Endothelial cell of umbilical vein (primary cell): ENCODE measurements at places on chromosomes 4 and X. TPM values are rescaled to one million over a fixed set of nuclear protein-coding genes. Genes with fewer than 3 reads are reported as not detected.

Gene BEX1
- 0.46 TPM in 1 of 2 replicates, not detected in the other for total RNA-seq

Gene NWD2
- not detected in 2 replicates for total RNA-seq

Gene SLC9B1
- 0.49 TPM in 1 of 2 replicates, not detected in the other for total RNA-seq

GRCh38 chrX:117376460-117376859, 740.1 kb downstream of the KLHL13 start:
- H3K27ac ChIP-seq: no peak overlapping the region
- no peaks in the 10 kb centered on the region for H3K27me3 ChIP-seq
- no peak overlapping the region for H3K4me3 ChIP-seq
- DNase-seq: no peak

GRCh38 chr4:124262211-124263179, 450.0 kb downstream of the ANKRD50 start:
- no peaks in the 10 kb centered on the region for H3K4me1 ChIP-seq
- H3K27me3 ChIP-seq: no peaks in the 10 kb centered on the region
- no peak overlapping the region for H3K4me3 ChIP-seq
- H3K27ac ChIP-seq: no peak overlapping the region
- no peaks in the 10 kb centered on the region for H3K36me3 ChIP-seq

- no peak overlapping the region for H3K4me3 ChIP-seq
- no peak overlapping the region for H3K27ac ChIP-seq
- H3K27me3 ChIP-seq: no peaks in the 10 kb centered on the region
- H3K36me3 ChIP-seq: no peaks in the 10 kb centered on the region
- H3K4me1 ChIP-seq: no peaks in the 10 kb centered on the region
- DNase-seq: no peak
Observed at GRCh38 chr4:73411731-73412414, 7.8 kb downstream of the ALB start.

DNA sequence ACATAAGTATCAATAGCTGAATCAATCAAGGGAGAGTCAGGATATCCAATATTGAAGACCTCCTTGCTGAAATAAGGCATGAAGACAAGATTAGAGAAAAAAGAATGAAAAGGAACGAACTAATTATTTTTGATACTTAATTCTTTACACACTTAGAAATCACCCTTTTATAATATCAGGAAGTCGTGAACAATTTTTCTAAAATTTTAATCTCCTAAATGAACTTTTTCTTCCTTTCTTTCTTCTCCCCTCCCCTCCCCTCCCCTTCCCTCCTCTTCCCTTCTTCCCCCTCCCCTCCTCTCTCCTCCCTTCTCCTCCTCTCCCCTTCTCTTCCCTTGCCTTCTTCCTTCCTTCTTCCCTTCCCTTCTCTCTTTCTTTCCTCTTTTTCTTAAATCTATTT, 872.1 kb upstream of the PCDH10 start:
- H3K4me1 ChIP-seq: no peaks in the 10 kb centered on the region
- no peak overlapping the region for H3K4me3 ChIP-seq
- H3K36me3 ChIP-seq: no peaks in the 10 kb centered on the region
- H3K27me3 ChIP-seq: no peaks in the 10 kb centered on the region
- H3K27ac ChIP-seq: no peak overlapping the region

GRCh38 chr4:25563071-25563564, 92.5 kb upstream of the SLC34A2 start:
- no peaks in the 10 kb centered on the region for H3K4me1 ChIP-seq
- H3K4me3 ChIP-seq: no peak overlapping the region
- H3K27ac ChIP-seq: no peak overlapping the region
- H3K27me3 ChIP-seq: peaks cover 2% of the 10 kb centered on the region
- no peak for DNase-seq

DNA sequence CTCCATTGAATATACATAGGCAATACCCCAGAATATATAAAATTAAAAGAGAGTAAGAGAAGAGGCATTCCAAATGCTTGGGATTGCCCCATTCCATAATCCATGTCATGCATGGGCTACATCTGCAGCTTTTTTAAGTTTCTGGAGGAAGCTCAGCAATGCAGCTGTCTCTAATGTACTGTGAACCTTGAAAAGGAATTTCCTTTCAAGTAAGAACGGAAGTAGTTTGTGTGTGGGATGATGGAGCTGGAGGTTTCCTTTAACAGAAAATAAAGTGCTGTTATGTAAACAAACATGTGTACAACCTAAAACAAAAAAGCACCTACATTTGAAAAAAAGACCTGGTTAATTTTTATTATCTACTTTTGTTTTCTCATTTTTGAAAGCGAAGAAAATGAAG, 303.5 kb downstream of the BMPR1B start:
- H3K4me1 ChIP-seq: peaks cover 10% of the 10 kb centered on the region
- H3K27ac ChIP-seq: no peak overlapping the region
- H3K36me3 ChIP-seq: no peaks in the 10 kb centered on the region

DNA sequence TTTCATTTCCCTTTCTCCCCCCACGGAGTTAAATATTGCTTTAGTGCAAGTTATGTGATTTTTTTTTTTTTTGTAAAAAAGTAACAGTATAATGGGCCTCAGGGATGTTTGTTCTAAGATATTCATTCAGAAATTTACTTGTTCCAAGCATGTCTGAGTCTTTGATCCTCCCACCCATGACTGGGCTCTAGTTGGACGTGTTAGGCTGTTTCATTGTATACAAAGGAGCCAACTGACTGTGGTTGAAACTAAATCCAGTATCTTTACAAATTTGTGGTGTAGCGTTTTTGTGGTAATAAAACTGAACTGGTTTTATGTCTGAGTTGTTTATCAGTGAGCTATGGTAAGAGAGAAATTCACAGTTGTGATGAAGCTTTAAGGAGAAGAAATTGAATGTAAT, 74.1 kb downstream of the DOCK11 start:
- no peak overlapping the region for H3K4me3 ChIP-seq
- no peaks in the 10 kb centered on the region for H3K4me1 ChIP-seq
- H3K36me3 ChIP-seq: no peaks in the 10 kb centered on the region
- DNase-seq: no peak

GRCh38 chrX:153411255-153411987, at the start of gene ZFP92:
ZFP92 (plus strand) TSS chrX:153411472; CDS start chrX:153418323, 6,851 bp downstream.
- H3K36me3 ChIP-seq: no peaks in the 10 kb centered on the region
- no peaks in the 10 kb centered on the region for H3K27me3 ChIP-seq
- H3K27ac ChIP-seq: no peak within 1 kb of the TSS
- peak within 1 kb of the TSS; percentile 36 for H3K4me3 ChIP-seq

DNA sequence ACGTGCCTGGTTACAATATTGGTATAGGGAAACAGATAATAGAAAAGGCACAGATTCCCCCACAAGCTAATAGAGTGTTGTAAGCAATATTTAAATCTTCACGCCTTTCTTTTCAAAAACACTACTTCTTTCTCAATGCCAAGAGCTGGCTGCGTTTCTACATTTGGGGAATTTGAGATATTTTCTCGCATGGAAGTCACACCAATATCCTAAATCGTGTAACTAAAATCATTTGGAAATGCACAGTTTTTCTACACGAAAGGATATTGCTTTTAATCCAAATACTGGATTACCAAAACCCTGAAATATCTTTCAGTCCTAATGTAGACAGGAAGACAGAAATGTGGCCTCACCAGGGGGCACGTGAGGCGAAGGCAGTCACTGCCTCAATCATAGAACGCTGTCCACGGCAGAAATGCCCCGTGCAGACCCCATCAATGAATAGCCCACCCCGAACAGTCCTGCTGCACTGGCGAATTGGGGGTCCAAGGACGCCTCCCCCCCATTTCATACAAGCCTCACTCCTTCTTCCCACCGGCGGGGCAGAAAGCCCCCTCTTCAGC, 106.6 kb downstream of the NSUN7 start:
- no peaks in the 10 kb centered on the region for H3K27me3 ChIP-seq
- H3K36me3 ChIP-seq: peaks cover 2% of the 10 kb centered on the region
- no peak for DNase-seq
- H3K4me3 ChIP-seq: no peak overlapping the region
